BJ (cell line): ENCODE measurements at places on chromosomes 12 and 14.
A peak's percentile ranks its signal among the peaks of the same experiment; 100 is the strongest.

DNA sequence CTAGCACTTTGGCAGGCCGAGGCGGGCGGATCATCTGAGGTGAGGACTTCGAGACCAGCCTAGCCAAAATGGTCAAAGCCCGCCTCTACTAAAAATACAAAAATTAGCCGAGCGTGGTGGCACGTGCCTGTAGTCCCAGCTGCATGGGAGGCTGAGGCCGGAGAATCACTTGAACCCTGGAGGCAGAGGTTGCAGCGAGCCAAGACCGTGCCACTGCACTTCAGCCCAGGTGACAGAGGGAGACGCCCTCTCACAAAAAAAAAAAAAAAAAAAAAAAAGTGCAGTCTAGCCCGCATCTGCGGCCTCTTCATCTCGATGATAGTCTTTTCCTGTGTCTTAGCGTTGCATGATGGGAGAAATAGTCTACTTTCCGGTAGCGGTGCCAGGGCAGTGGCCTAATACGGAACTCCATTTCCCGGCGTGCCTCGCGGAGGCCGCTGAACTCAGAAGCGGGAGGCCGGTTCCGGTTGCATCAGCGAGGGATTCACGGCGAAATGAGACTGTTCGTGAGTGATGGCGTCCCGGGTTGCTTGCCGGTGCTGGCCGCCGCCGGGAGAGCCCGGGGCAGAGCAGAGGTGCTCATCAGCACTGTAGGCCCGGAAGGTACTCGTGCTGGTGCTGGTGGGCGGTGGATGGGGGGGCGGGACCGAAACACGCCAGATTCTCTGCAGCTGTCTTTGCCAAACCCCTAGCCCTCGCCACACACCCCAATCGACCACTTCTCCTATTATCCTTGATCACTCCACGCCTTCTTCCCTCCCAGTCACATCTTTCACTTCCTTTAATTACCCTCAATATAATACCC, at the start of gene MARS1:
Gene MARS1 (plus strand): TSS at position 472 of the 805 bp plus-strand sequence. CDS start 23 bp downstream, at position 495.
- peak; percentile 92 for DNase-seq

GRCh38 chr14:22251090-22251489, 337.9 kb downstream of the DAD1 start:
- no peak for DNase-seq

DNA sequence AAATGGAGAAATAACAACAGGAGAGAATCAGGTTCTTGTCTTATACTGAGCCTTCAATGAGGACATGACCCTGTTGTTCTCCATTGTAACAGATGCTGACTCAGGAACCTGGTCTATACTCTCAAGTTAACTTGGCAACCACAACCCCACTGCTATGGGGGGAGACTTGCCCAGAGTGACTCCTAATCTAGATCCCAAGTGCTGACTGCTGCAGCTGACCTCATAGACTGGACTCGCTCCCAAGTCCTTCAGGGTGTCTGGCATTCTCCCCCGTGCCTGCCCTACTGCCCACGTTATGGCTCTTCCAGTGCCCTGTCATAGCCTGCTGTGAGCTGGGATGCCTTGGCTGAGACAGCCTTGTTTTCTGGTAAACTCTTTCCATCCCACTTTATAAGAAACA, 37.1 kb downstream of the NID2 start:
- no peak for DNase-seq

DNA sequence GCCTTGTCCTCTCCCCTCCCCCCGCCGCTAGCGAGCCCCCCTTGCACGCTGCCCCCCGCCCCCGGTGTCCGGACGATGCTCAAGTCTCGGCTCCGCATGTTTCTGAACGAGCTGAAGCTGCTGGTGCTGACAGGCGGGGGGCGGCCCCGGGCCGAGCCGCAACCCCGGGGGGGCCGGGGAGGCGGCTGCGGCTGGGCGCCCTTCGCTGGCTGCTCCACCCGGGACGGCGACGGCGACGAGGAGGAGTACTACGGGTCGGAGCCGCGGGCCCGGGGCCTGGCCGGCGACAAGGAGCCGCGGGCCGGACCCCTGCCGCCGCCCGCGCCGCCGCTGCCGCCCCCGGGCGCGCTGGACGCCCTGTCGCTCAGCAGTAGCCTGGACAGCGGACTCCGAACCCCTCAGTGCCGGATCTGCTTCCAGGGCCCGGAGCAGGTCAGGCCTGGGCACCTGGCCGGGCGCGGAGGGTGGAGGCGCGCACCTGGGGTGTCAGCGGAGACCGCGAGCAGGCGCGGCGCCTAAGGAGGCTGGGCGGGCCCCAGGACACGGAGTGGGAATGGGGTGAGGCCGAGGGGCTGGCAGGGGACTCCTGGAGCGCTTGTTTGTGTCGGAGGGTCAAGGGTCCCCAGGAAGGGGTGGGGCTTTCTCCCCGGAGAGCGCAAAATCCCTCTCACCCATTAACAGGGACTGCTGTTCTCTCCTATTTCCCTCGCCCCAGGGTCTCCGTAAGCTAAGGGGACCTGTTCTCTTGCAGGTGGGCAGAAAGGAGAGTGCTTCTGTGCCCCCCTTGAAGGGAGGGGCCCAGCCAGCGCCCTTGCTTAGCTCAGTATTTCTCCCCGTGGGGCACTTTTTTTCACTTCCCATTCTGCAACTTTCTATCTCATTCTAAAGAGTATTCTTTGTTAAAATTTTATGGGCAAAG, 810 bp downstream of the MARCHF9 start:
- no peak for DNase-seq

GRCh38 chr12:31321897-31322228, 4.1 kb downstream of the SINHCAF start:
- no peak for DNase-seq

DNA sequence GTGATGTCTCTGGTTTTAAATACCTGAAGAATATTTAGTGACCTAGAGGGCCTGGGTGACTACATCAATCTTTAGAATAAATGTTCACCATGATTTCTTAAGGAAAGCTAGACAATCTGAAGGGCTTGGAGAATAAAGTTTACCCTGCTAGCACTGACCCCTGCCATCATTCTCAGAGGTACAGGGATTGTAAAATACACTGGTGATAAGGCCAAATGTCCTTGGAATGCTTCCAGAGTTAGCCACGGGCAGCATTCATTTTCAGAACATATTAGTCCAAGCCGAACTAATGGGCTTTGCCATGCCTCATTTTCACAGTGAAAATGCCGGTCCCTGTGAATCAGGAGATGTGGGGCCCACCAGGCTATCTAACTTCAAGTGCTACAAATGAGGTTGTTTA, 1381.7 kb upstream of the SEL1L start:
- no peak for DNase-seq

GRCh38 chr14:69312608-69313007, 52.6 kb downstream of the GALNT16 start:
- no peak for DNase-seq

- DNase-seq, result no peak
Measured at GRCh38 chr12:78034025-78034424, 203.3 kb downstream of the NAV3 start.

- no peak for DNase-seq
Measured at GRCh38 chr14:68922886-68923285, 56.2 kb downstream of the ACTN1 start.

DNA sequence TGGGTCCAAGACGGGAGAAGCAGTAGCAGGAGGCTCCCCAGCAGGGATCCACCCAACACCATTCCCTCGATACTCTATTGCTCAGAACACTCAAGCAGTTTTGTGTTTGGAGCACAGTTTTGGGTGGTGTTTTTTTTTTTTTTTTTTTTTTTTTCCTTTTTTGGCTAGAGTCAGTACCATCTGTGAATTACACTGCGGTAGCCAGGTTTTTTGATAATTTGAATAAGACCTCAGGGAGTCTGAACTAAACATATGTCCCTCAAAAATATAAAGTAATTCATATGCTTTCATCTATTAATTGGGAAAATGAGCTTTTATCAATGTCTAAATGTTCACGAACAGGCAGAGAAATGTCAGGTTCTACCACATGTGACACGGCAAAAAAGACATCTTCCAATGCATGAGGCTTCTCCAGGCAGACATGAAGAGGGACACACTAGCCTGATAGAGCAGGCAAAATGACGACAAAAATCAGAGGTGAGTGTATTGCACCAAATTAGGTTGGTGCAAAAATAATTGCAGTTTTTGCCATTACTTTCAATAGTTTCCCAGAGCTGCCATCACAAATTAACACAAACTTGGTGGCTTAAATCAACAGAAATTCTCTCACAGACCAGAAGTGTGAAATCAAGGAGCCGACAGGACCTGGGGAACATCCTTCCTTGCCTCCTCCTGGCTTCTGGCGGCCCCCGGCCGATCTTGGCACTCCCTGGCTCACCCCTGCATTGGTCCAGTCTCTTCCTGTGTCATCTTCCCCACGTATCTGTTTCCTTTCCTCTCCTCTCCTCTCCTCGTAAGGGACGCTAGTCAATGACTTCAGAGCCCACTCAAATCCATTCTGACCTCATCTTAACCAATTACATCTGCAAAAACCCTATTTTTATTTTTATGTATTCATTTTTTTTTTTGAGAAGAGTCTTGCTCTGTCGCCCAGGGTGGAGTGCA, 33.9 kb downstream of the FOXN3 start:
- no peak for DNase-seq

DNA sequence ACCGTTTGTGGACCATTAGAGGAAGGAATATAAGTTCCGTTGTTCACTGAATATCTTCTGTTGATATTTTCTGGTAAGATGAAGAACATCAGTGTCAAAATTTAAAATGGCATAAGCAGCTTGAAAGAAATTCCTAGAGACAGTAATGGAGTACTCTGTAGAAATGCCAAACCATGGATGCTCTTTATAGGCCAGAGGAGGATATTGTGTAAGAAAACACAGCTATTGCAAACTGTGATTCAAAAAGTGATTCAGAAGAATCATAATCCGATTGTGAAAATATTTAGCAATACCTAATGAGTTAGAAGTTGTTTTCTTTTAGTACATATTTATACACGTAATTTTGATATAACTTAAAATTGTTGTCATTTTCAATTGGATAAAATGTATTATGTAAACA, 102.8 kb downstream of the SLC16A7 start:
- peak; percentile 44 for DNase-seq

GRCh38 chr12:3698218-3698974, 54.5 kb downstream of the CRACR2A start:
- peak; percentile 89 for DNase-seq

DNA sequence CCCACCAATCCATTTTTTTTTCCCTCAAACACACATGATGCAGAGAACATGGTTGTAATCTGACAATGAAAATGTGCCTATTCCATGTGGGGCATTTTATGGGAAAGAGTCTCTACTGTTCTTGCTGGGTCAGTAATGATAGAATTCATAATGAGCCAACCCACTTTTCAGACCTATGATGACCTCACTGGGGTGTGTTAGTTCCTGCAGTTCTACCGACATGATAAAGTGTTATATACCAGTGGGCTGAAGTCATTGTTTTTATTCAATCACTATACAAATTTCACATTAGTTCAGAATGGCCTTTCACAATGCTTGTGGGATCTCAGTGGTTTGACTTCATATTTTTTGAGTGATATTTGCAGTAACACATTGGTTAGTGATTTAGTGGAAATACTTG, 47.5 kb downstream of the PPFIBP1 start:
- peak; percentile 76 for DNase-seq

- DNase-seq, result no peak
Measured at GRCh38 chr14:95426116-95426475, 90.4 kb downstream of the SYNE3 start.

DNA sequence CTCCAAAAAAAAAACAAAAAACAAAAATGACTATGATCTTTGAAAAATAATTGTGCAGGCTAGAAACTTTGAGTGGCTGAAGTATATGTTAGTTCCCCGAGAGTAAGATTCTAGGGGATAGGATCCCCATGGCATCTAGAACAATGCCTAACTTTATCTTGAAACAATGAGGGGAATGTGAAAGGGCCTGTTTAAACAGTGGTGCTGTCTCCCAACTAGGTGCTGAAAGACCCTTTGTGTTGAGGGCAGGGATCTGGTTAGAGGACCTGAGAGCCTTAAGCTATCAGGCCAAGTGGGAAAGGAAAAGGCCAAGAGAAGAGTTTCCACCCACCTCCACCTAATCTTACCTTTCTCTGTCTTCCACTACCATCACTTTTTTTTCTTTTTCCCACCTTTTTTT, 6.8 kb upstream of the YLPM1 start:
- no peak for DNase-seq

- DNase-seq, result no peak
Measured at GRCh38 chr12:25382311-25383106, 131.8 kb upstream of the KRAS start.

GRCh38 chr14:60134702-60135101, 30.5 kb downstream of the DHRS7 start:
- DNase-seq, result no peak

DNA sequence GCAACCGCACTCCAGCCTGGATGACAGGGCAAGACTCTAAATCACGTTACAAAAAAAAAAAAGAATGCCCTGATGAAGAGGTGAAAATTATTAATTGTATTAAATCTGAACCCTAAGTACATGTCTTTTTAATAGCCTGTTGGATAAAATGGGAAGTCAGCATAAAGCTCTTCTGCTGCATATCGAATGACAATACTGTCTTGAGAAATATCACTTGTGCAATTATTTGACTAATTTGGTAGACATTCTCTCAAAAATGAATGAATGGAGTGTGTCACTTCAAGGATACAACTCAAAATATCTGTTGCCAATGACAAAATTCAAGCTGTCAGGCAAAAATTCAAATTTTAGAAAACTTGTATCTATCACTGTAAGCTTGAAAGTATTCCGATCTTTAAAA, 38.9 kb downstream of the DNAI7 start:
- DNase-seq, result no peak

DNA sequence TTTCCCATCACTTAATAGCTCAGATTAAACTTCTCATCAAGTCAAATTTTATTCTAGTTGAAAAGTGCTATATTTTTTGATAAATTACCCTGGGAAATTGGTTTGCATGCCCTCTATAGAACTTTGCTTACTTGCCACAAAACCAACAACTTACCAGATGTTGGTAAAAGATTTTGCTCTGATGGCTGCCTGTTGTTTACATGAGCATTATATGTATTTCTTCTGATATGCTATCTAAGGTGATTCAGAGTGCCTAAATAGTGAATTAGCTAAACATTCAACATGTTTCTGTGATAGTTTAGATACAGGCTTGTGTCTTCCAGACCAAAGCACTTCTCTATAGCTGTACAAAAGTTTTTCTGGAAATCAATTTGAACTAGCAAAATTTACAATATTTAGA, 51.0 kb downstream of the PPM1A start:
- no peak for DNase-seq
